Activated T-helper 1 cell treated with Interleukin-2 at 50 U/mL for 16 hours (primary cell): ENCODE measurements at places on chromosomes 4 and X.

DNA sequence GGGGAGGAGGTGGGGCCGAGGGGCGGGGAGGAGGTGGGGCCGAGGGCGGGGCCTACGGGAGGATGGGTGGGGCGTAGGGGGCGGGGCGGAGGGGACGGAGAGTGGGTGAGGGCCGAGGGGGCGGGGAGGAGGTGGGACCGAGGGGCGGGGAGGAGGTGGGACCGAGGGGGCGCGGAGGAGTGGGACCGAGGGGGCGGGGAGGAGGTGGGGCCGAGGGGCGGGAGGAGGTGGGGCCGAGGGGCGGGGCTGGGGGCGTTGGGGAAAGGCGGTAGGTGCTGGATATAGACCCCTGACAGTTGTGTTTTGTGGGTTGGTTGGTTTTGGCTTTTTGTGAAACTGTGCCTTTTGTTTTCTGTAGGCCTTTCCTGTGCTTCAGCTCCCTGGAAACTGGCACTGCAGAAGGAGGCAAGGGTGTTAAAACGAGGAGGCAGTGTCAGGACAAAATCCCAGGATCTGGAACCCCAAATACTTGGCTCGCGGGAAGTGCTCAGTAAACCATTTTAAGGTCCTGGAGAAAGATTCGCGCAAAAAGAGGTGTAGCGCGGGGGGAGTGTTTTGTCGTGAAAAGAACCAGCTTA, 580 bp upstream of the MMGT1 start:
- DNase-seq, result peak; percentile 57

- DNase-seq, result no peak
These were observed 100.0 kb downstream of the DCAF12L2 start for GRCh38 chrX:126065901-126066660.

- DNase-seq, result peak; percentile 55
These were observed 12.7 kb downstream of the TKTL1 start for GRCh38 chrX:154308108-154308946.

DNA sequence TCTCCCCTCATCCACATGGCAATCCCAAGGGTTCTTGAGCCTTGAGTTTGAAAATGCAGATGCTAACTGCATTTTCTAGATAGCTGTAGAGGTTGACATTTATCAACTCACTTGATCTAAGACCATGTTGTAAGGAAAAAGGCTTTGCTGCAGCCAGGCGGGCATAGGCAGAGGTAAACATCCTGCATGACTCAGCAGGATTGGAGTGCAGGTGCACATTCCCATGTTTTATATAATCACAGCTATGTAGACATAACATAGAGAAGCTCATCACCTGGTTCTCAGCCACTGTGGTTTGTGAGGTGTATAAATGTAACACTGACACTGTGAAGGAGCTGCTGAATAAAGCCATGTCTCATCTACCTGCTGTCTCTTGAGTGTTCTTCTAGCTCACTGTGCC, 62.3 kb upstream of the PDE5A start:
- DNase-seq, result no peak

- no peak for DNase-seq
These were observed 358.9 kb upstream of the FSTL5 start for GRCh38 chr4:162522724-162523123.

DNA sequence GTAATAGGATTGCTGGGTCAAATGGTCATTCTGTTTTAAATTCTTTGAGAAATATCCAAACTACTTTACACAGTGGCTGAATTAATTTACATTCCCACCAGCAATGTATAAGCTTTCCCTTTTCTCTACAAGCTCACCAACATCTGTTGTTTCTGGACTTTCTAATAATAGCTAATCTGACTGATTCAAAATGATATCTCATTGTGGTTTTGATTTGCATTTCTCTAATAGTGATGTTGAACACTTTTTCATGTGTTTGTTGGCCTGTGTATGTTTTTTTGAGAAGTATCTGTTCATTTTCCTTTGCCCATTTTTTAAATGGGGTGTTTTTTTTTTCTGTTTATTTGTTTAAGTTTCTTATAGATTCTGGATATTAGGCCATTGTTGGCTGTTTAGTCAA, 659.0 kb upstream of the GNPDA2 start:
- DNase-seq, result no peak

- no peak for DNase-seq
These were observed 126.1 kb downstream of the PTTG2 start for GRCh38 chr4:38086151-38086848.

DNA sequence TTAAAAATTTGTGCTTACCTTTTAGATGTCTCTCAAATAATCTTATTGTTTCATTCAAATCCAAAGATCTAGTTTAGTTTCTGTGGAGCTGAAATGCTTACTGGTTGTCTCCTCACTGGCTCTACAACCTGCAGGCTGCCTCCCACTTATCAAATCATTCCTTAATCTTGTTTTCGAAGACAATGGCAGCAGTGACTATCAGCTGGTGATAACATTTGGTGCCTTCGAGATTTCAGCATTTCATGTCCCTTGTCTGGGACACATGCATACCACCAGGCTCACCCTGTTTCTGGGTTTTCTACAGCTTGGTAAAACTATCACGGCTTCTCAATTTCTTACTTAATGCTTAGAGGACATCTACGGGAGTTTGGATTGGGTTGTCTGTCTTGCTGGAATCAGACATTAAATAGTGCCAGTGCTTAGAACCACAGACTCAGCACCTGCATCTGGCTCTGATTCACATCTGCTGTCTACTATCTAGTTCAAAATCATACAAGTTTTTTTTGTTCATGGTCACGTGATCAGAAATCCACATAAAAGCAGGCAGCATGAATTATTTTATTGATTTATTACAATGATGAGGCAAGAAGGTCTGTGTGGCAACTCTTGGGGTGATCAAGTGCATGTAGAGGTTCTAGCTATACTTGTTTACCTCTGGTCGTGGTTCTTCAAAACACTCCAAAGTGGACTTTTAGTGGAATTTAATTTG, 32.0 kb upstream of the SMARCAD1 start:
- DNase-seq, result no peak

DNA sequence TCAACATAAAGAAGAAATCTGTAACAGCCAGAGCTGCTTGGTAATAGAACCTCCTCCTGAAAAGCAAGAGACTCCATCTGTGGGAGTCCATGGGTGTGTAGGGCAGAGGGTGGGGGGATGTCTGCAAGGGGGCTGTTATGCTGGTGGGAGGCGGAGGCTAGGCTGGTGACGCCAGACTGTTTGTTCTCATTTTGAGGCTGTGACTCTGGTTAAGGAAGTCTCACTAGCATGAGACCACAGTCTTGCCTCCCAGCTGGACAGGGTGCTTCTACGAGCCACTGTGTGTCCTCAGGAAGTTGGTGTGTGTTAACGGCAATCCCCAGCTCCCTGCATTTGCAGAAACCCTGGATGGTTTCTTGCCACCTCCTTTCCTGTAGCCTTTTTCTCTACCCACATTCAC, 79.8 kb downstream of the NSUN7 start:
- DNase-seq, result no peak

DNA sequence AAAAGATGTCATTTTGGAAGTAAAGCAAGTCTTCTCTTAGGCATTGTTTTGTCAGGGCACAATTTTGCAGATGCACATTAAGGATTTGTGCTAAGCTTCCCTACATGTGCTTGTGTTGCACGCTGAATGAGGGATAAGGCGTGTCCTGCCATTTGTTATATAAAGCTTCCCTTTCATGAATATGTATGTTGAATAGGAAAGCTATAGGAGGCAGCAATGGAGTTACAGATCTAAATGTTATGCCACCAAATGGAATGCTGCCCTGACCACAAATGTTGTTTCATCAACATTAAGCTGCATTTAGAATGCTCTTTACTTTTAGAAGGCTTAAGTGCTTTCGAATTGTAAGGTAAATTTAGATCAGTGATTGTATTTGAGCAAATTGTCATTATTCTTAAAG, 20.9 kb downstream of the SGMS2 start:
- DNase-seq, result no peak

- no peak for DNase-seq
These were observed 3.8 kb upstream of the MAGEA8 start for GRCh38 chrX:149877157-149877556.

DNA sequence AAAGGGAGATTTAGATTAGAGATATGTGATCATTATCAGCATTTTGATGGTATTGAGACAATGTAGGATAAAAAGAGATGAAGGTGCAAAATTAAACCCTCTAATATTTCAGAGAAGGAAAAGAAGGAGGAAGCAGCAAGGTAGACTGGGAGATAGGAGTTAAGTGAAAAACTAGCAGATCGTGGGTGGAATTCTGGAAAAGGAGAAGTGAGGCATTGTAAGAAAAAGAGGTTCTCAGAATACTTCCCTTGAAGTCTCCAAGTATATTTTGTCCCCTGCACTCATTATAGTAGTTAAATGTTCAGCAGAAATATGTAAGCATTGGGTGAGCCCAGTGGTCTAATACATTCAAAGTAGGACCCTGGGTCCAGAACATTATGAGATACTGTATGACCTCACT, 30.3 kb downstream of the COPS4 start:
- DNase-seq, result no peak

GRCh38 chrX:111567542-111568255, 56.3 kb downstream of the SERTM2 start:
- DNase-seq, result no peak

- no peak for DNase-seq
These were observed 54.4 kb downstream of the KIT start for GRCh38 chr4:54712206-54712605.

GRCh38 chr4:74947798-74948197, 14.9 kb downstream of the PARM1 start:
- no peak for DNase-seq

DNA sequence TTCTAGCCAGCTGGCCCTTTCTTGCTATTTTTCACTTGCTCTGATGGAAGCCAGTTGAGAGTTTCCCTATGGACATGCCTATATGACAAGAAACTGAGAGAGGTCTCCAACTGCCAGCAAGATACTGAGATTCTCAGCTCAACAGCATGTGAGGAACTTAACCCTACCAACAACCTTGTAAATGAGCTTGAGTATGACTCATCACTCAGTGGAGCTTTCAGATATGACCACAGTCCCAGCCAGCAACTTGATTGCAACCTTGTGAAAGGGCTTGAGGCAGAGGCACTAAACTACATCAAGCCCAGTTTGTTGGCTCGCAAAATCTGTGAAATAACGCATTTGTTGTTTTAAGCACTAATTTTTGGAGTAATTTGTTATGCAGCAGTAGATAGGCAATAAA, 175.8 kb downstream of the COMMD8 start:
- DNase-seq, result no peak

- DNase-seq, result no peak
These were observed 3.6 kb upstream of the LEF1 start for GRCh38 chr4:108172231-108172752.

- no peak for DNase-seq
These were observed 20.0 kb downstream of the MORF4L2 start for GRCh38 chrX:103666202-103667107.

DNA sequence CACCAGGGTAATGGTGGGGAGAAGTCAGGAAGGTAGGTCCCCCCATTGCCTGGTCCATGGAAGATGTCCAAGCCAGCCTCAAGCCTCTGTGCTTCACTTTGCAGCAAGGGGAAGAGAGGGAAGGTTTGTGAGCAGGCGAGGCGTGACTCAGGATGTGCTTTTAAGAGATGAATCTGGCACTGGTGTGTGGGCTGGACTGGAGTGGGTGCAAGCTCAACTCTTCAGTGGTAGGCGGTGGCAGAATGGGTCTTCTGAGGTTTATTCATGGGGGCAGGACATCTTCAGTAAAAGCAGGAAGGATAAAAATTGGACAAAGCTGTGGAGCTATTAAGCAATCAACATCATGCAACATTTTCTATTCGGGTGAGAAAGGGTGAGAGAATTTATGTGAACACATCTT, 19.4 kb downstream of the GPM6B start:
- DNase-seq, result no peak

DNA sequence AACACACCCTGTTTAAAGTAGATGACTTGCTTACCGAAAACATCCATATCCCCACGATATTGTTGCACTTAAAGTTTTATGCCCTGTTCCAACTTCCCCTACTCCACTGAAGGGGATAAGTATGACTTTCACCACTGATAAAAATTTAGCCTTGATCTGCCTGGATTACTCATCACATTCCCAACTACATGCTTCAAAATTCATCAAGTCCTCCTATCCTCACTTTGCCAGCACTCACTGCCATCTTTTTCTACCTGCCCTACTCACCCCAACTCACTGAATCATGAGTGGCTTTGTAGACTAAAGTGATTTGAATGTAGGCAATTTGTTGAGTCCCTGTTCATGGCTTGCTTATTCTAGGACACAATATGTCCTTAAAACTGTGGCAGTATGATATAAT, 12.2 kb upstream of the GPRIN3 start:
- DNase-seq, result no peak

GRCh38 chr4:4606321-4606720, 64.5 kb upstream of the STX18 start:
- DNase-seq, result no peak

GRCh38 chr4:48341776-48342605, 662 bp downstream of the SLAIN2 start:
- DNase-seq, result peak; percentile 25

GRCh38 chr4:19756661-19757060, 495.0 kb upstream of the SLIT2 start:
- DNase-seq, result no peak

- no peak for DNase-seq
These were observed 56.6 kb upstream of the CHRDL1 start for GRCh38 chrX:110852180-110852579.

DNA sequence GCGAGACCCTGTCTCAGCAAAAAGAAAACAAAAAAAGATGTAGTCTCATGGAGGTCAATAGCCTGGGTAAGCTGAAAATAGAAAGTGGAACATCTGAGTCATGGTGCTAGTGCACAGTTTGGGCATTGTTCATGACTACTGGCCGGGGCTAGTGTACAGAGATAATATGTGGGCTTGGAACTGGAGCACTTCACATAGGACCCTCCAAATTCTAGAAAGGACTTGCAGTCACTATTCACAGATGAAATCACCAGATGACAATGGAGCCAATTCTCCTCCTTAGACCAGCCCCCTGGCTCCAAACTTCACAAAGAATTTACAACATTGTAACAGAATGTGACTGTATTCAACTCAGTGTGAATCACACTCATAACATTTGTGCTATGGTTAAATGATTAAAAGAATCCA, 367.8 kb upstream of the SLC7A11 start:
- DNase-seq, result no peak

DNA sequence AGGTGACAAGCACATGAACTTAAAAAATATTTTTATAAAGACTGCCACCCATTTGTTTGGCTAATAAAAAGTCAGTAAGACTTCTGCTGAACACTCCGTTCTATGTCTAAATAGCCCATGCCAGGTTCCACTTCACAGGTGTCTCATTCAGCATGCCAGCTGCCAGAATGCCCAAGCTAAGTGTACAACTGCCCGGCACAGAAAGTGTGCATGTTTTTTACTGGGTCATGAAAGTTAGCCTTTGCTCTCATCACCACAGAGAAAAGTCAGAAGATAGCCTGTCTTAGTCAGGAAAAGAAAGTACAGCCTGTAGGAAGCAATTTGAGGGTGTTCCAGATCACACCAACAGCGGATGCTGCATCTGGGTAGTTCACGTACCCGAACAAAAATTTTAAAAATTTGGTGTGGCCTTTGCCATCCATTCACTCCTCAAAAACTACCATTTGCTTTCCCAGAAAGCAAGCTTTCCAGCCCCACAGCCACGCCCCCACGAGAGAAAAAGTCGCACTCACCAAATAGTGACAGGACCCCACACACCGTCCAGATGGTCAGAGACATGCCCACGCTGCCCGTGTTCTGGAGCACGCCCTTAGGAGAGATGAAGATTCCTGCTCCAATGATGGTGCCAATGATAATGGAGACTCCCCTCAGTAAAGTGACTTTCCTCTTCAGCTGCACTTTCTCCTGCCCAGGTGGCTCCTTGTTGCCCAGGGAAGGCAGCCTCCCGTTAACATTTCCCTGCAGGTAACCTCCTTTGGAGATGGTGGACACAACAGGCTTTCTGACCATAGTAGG, 671 bp downstream of the SLC7A11 start:
- no peak for DNase-seq

- peak; percentile 53 for DNase-seq
These were observed 43.1 kb upstream of the FAM9C start for GRCh38 chrX:13087322-13088155.
